ENCODE measurements at places on chromosomes 5 and 9.

DNA sequence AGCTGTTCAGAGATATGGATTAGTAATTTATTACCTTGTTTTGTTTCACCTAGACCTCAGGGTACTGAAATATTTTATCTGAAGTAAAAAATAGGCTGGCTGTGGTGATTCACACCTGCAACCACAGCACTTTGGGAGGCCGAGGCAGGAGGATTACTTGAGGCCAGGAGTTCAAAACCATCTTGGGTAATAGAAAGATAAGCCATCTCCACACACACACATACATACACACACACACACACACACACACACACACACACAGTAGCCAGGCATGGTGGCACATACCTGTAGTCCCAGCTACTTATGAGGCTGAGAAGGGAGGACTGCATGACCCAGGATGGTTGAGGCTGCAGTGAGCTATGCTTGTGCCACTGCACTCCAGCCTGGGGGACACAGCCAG is 3.7 kb downstream of the ANXA2R start:
- DNase-seq, result no peak

GRCh38 chr5:154758493-154758892 is 3.3 kb downstream of the LARP1 start:
- DNase-seq, result no peak

GRCh38 chr5:37615184-37615583 is 224.7 kb downstream of the GDNF start:
- peak; percentile 81 for DNase-seq

DNA sequence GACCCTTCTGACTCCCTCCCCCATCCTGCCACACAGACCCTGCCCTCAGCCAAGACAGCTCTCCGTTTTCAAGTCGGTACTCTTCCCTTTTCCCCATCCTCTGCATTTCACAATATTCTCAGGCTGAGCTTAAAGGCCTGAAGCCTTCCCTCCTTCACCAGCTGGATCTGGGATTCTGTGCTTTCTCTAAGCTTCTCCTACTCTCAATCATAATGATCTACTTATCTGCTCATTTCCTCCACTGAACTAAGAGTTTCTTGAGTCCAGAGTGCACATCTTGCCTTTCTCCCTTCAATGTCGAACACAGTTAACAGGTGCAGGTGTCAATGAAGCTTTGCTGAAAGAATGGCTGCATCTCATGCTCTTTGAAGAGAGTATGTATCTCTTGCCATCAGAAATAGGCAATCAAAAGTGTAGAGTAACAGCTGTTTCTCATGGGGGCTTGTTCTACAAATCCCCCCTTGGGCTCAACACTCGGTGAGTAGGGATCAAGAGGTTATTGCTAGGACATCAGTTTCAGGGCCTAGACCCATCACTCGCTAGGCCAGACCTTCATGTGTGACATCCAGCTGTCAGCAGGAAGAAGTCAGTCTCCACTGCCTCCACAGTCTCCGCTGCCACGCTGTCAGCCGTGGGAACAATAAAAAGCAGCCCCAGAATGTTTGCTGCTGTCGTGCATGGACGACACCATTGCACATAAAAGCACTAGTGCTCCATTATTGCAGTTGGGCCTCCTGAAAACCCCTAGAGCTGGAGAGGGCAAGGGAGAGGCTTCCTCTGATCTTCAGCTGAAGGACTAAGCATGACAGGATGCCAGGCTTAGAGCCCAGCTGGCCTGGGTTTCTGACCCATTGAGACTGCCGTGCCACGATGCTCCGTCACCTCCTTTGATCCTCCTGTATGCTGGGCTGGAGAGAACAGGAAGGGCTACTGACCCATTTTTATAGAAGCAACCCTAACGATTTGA is 23.7 kb downstream of the TRAF1 start:
- DNase-seq, result no peak

DNA sequence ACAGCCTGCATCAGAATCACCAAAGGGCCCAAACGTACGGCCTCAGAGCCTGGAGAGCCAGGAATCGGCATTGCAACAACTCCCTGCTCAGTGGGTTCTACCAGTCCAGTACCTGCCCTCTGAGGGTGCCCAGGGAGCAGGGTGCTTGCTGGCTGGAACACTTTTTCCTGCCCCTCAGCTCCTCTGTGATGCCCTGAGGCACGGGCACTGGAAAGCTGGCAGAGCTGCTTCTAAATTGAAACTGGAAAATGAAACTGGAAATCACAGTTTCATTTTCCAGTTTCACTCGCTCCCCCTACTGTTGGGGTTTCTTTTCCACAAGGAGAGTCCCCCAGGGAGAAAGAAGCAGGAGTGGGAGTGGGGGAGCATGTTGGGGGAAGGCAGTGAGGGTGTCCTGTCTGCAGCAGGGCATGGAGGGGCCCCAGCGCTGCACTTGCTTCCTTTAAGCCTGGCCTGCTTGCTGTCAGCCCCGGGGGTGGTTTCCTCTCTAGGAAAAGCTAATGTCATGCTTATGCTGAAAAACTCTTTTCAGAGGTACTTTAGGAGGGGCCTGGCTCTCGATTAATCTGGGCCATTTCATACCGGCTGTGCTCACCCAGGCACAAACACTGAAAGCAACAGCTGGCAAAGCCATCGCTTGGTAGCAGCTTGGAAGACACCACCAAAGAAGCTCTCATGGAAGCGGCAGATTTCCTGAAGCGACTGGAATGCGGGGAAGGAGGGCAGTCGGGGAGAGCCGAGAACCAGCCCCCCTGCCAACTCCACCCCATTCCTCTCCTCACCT is 26.2 kb downstream of the IRF1 start:
- no peak for DNase-seq

DNA sequence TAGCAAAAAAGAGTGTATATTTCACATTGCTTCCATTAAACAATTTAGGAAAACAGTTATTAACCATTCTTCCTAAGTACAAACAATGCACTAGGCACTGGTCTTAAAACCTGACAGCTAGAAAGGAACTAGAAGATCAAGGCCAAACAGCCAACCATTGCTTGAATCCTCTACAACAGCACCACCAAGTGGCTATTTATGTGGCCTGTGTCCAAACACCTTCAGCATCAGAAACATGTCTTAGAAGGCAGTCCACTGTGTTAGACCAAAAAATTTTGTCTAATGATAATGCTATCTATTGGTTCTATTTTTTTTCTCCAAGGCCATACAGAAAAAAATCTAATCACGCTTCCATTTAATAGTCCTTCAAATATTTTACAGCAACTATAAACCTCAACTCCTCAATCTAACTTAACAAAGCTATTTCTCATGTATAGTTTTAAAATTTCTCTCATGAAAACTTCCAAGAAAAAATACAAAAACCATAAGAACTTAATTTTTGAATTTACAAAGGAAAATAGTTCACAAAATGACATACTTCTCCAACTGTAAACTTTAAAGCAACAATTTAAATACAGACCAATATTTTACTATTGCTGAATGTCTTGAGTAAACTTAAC is 36.1 kb downstream of the CAAP1 start:
- peak; percentile 17 for DNase-seq
